Activated T-helper 17 cell treated with anti-CD3 and anti-CD28 coated beads, Interleukin-2, amount 50 U/mL, for 72 hours (primary cell): ENCODE measurements at places on chromosomes 7 and 10.
A peak's percentile ranks its signal among the peaks of the same experiment; 100 is the strongest.

GRCh38 chr7:143417734-143418383 is 9.2 kb upstream of the EPHA1 start:
- peak; percentile 47 for ATAC-seq

GRCh38 chr7:80066639-80067038 is 68.0 kb upstream of the GNAI1 start:
- no peak for ATAC-seq

DNA sequence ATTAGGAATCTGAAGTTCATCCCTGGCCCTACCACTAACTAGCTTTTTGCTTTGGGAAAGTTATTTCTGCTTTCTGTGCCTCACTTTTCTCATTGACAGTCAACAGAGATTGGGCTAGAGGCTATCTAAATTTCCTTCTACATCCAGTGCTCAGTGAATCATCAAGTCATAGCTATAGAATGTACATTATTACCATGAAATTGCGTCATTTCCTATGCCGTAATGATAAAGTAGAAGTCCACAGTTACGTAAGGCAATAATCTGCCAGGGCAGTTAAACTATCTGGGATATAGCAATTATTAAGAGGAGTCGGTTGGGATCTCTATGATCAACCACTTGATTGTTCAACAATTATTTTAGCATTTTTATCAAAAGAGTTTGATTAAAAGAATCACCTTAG is 64.4 kb downstream of the ITGB8 start:
- no peak for ATAC-seq

DNA sequence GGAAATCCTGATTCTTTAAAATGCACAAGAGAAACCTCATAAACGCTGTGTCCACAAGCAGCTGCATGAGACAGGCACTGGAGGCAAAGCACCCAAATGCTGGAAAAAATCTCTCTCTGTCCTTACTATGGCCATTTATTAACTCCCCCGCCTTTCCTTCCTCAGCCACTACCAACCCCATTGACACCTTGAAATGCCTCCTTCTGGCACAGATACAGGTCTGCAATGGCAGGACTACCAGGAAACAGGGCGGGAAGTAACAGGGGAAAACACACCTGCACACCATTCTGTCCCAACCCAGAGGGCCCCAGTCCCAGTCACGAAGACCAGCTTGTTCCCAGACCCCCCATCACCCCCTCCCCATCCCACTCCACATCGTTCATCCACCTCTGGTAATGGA is 224.3 kb downstream of the PARD3 start:
- no peak for ATAC-seq
